ENCODE measurements at places on chromosomes 16 and 17.
A peak's percentile ranks its signal among the peaks of the same experiment; 100 is the strongest.

DNA sequence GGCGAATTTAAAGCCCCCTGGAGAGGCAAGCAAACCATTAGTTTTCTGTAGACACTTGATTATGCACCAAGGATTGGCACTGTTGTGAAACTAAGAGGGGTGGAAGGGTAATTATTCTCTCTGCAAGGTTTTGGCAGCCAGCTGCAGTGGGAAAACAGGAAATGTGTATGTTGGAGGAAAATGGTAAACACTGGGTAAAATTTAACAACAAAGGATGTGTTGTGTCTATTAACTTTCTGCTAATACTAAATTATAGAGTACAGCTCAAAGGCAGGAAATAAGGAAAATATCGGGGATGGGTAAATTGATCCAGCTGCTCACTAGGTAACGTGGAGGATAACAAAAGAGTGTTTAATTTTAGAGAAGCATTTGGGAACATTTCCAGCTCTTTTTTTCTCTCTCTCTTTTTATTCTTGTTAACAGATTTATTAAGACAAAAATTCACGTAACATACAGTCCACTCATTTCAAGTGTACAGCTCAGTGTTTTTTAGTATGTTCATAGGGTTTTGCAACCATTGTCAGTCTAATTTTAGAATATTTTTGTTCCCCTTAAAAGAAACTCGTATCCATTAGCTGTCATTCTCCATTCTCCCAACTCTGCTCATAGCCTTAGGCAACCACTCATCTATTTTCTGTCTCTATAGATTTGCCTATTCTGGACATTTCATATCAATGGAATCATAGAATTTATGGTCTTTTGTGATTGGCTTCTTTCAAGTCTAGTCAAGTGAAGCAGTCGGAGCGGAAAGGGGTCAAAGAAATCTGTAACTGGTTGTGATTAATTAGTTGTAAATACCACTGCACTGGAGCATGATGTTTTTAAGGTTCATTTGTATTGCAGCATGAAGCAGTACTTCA is 41.8 kb downstream of the TANGO6 start:
- DNase-seq: no peak

DNA sequence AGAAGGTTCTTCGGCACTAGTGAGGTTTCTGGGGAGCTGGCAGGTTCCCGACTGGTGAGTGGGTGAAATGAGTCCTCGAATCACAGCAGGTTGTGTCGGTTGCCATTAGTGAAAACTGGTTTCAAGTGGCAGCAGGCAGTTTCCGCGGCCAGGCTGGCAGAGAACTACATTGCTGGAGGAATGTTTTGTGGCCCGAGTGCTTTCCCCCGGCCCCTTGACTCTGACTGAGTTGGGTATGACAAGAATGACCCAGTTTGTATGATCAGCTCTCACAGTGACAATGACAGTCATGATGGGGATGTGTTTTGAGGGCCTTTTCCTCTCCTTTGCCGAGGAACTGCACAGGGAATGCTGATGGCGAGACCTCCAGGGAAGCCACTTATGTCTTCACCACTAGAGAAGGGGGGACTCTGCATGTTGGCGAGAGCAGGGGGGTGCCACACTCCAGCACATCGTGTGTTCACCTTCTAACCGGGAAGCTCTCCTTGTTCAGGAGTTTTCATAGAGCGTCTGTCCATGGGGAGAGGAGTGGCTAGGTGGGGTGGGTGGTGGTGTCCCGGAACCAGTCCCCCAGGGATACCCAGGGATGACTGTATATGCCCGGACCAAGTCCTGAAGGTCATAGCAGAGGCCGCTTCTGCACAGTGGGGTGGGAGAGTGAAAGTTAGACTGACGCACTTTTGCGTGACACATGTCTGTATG is 206.0 kb upstream of the CHMP6 start:
- peak; percentile 66 for DNase-seq

DNA sequence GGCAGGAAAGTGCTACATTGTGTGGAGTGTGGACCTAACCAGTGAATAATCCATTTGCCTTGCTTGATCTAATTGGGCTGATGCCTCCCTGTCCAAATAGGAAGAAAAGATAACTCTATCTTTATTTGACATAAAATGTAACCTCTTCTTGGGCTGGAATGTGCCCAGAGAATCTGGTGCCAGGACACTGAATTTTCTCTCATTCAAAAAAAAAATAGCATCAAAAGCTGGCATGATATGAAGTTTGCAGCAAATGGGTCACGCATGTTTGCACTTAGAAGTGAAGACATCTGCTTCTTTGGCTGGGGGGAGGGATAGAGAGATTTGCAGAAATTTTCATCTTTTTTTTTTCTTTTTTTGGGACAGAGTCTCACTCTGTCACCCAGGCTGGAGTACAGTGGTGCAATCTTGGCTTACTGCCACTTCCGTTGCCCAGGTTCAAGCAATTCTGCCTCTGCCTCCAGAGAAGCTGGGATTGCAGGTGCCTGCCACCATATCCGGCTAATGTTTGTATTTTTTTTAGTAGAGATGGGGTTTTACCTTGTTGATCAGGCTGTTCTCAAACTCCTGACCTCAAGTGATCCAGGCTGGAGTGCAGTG is 478.2 kb upstream of the EEF2KMT start:
- no peak for DNase-seq

DNA sequence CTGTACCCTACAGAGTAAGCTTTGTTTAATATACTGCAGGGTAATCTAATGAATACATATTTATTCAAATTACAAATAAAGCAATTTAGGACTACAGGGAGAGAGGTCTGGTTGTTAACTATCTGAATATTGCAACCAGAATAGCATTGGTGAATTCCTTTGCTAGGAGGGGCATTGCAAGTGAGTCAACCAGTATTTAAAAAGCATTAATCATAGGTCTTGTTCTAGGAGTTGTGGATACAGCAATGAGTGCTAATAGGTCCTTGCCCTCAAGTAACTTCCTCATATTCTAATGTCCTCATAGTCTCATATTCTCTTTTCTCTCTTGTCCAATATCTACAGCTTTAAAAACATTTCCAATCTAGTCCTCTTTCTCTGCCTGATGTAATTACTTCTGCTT is 531.4 kb downstream of the CDH11 start:
- no peak for DNase-seq

DNA sequence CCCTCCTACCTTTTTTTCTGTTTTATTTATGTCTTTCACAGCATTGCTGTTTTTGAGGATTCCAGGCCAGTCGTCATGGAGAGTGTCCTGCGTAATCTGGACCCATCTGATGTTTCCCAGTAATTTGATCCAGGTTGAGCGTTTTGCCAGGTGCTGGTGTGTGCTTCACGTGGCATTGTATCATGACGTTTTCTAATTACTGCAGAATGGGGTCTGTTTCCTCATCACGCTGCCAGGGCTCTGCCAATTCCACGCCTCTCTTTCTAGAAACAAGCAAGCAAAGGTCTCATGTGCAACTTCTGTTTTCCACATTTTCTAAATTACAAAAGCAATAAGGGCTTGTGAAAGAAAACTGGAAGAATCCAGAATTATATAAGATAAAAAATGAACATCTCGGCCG is 28.3 kb upstream of the BHLHA9 start:
- no peak for DNase-seq

DNA sequence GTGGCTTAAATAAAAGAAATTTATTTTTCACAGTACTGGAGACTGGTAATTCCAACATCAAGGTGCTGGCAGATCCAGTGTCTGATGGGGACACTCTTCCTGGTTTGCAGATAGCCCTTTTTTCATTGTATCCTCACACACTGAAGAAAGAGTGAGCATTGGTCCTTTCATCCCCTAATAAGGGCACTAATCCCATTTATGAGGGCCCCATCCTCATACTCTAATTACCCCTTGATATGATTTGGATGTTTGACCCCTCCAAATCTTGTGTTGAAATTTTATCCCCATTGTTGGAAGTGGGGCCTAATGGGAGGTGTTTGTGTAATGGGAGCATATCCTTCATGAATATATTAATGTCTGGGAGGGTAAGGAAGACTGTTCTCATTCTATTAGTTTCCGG is 9.4 kb upstream of the FAM20A start:
- DNase-seq: no peak

Data from T-helper 1 cell (primary cell).